ENCODE measurements at places on chromosomes 13 and 19. TPM values are rescaled to one million over a fixed set of nuclear protein-coding genes. Genes with fewer than 3 reads are reported as not detected.

- DNase-seq = no peak
Measured at GRCh38 chr13:20398459-20398858, 127.2 kb downstream of the CRYL1 start.

- no peak for DNase-seq
Measured at GRCh38 chr13:40207001-40207478, 459.4 kb downstream of the FOXO1 start.

GRCh38 chr13:25778808-25779305 lies 273.0 kb downstream of the SHISA2 start:
- no peak for DNase-seq

GRCh38 chr19:5101871-5102270 lies 133.0 kb downstream of the KDM4B start:
- DNase-seq = no peak

DNA sequence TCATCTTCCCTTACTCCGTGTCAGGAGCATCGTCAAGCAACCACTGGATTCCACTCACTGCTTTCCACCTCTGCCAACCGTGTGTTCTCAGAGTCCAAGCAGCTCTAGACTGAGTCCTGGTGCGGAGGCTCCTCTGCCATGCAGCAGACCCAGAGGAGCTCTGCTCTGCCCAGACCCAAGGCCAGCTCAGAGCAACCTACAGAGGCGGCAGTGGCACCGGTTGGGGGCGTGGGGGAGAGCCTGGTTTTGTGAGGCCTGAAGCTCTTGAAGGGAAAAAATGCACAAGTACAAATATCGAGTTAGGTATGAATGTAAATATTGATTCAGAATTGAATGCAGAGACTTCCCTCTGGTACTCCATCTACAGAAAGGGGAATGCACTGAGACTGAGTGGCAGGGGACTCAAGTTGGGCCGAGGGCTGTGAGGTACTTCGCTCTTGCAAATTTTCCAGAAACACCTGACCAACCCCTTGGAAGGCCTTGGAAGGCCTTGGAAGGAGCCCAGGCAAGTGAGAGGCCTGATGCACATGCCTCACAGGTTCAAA lies 46.7 kb downstream of the GJA3 start:
- DNase-seq = no peak

DNA sequence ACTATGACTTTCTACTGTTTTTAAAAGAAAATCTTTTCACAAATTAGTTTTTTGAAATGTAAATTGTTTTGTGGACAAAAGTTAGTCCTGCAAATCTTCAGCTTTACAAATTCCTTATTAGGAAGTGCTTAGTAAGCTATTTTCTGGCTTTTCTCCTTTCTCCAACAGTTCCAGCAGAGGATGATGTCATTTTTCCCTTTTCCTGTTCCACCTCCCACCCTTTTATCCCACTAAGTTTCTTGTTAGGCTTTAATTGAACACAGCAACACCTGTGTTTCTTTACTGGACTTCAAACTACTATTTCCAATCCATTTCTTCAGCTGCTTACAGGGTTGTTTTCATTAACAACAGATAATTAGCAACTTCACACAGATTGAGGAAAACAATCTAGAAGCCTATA lies 389.2 kb downstream of the NDFIP2 start:
- no peak for DNase-seq

DNA sequence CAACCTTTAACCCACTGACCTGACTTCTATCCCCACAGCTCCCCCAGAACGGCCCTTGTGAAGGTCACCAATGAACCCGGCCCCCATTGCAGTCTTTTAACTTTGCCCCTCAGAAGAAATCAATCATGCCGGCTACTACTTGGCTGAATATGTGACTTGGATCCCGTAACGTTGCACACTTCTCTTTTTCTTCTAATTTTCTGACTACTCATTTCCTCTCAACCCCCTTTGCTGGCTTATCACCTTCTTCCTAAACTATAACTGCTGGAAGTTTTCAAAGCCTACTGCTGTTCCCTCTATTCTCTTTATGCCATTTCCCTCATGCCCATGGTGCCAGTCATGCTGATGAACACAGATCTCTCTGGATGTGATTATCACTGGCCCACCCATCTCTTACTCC lies 367.6 kb downstream of the DNAJC15 start:
- no peak for DNase-seq

GRCh38 chr13:31965361-31966066 lies 66.1 kb upstream of the FRY start:
- DNase-seq = peak; percentile 87

DNA sequence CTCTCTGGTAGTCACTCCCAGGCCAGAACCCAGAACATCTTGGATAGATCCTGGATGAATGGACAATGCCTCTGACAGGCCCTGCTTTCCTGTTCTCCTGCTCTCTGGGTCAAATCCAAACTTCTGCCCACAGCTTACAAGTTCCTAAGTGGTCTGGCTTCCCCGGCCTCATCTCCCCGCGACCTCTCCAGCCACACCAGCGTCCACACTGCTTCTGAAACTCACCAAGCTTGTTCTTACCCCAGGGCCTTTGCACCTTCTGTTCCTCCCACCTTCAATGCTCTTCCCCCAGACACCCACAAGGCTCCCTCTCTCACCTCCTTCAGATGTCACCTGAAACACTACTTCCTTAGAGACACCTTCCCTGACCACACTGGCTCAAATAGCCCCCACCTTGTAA lies 3.5 kb downstream of the OLFM2 start:
- no peak for DNase-seq

DNA sequence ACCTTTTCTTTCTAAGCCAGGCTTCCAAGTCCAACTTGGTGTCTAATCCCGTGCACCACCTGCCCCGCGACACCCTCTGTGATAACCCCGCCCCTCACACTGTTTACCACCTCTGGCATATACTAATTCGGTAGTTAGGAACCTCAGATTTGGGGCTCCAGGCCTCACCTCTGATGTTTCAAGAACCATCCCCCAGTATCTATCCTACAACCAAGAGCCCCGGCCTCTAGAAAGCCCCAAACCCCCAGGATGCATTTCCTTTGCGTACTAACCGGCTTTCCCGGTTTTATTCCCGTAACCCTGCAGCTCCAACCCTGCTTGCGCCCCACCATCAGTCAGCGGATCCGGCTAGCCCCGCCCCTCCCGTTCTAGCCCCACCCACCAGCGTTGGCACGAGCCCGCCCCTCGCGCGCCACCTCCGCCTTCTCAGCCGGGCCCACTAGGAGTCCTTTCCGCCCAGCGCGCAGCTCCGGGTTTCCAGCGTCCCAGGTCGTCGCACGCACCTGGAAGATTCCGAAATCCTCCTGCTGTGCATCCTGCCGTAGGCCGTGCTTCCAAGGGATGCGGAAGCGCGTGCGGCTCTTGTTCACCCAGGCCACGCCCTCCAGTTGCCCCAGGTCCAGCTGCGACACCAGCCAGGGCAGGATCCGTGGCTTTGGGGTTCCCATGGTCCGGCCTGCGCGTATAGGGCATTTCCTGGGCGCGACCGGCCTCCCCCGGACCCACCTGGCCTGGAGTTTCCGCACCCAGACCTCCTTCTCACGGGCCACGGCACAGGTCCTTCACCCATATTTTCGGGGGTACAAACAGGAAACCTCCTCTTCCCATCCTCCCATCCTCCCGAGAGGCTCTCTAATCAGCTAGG lies 1.3 kb downstream of the IRF3 start:
- DNase-seq = no peak

DNA sequence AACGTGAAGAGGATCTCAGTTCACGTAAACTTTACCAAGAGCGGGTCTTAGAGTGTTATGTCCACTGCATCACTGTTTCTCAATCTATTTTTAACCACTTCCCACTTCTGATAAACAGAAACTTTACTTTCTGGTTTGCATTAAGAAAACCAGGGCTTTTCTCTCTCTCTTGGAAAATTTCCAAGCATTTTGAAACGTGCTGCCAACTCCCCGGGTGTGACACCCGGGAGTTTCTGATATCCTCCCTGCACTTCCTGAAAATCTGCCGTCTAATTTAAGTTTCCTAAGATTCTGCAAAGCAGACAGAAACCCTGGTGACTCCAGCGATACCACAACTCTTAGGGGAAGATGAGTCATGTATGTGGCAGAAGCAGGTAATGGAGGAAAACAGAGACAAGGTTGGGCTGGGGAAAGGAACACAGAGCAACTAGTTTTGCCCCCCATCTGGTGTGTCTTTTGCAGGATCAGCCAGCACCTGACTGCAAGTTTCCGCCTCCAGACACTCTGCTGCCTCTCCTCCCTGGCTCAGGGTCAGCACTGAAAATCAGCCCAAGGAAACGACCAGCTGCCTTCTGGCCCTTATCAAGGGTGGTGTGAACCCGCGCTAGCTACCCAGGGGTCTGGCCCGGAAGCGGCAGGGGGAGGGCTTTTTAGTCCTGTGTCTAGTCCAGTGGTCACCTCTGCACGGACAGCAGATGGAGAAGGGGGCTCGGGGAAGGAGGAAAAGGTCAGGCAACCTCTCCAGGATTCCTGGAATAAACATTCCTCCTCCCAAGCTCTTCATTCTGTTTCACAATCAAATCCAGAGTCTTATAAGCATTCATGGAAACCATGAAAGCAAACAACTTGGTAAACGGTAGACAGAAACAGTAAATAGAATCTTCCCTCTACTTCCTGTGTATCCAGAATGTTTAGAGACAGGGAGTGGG lies 11.3 kb upstream of the FFAR2 start:
- no peak for DNase-seq

DNA sequence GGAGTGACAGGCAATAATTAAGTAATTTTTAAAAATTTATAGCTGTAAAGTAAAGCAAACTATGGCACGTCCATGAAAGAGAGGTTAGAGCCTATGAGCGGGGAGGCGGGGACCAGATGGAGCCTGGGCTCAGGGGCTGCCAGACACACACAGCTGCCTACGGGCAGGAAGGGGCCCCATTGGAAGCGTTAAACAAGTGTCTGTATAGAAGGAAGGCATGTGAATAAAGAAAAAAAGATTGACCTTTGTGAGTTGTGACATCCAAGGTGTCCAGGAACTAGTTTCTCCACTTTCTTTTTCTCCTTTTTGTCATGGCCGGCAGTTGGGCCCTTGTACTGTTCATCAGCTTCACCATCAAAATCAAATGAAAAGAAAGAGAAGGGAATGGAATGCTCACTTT lies 56.8 kb downstream of the LRCH1 start:
- DNase-seq = no peak

DNA sequence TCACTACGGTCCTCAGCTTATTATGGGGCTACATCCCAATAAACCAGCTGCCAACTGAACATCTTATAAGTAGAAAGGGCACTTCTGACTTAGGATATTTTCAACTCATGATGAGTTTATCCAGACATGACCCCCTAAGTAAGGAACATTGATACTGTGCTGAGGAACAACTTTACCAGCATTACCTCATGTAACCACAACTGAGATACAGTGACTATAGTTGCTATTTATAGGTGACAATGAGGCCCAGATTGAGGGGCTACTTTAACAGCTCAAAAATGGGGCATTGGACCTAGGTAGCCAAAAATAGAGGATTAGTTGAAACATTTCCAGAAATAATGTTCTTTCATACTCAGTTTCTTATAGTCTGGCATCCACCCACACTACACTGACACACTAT lies 26.8 kb downstream of the SKA3 start:
- no peak for DNase-seq

- DNase-seq = no peak
Measured at GRCh38 chr13:50711996-50712395, 131.5 kb downstream of the DLEU7 start.

DNA sequence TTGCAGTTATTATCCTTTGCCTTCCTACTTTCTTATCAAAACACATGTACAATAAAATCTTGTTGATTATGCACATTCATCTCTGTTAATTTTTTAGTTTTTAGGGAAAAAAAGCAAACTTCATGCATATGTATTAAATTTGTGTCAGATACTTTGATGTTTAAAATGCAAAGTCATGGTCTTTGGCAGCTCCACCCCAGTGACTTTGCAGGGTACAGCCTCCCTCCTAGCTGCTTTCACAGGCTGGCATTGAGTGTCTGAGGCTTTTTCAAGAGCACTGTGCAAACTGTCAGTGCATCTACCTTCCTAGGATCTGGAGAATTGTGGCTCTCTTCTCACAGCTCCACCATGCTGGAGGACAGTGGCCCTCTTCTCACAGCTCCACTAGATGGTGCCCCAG lies 1988.1 kb upstream of the PCDH20 start:
- DNase-seq = no peak

- no peak for DNase-seq
Measured at GRCh38 chr13:65594298-65594781, 1635.8 kb downstream of the PCDH9 start.

DNA sequence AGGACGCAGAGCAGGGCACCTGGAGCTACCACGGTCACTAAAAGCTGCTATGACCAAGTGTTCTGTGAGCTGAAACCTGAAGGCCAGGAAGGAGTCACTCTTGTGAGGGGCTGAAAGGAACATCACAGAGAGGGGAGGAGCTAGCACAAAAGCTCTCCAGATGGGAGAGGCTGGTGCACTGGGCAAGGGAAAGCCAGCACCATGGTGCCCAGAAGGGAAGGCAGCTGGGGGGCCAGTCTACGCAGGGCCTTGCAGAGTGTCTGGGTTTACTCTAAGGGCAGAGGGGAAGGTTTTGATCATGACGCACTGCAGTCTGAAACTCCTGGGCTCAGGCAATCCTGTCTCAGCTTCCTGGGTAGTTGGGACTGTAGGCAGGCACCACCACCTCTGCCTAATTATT lies 4.1 kb upstream of the ZNF580 start:
- DNase-seq = no peak

- DNase-seq = no peak
Measured at GRCh38 chr19:1151917-1152587, 22.0 kb downstream of the SBNO2 start.

DNA sequence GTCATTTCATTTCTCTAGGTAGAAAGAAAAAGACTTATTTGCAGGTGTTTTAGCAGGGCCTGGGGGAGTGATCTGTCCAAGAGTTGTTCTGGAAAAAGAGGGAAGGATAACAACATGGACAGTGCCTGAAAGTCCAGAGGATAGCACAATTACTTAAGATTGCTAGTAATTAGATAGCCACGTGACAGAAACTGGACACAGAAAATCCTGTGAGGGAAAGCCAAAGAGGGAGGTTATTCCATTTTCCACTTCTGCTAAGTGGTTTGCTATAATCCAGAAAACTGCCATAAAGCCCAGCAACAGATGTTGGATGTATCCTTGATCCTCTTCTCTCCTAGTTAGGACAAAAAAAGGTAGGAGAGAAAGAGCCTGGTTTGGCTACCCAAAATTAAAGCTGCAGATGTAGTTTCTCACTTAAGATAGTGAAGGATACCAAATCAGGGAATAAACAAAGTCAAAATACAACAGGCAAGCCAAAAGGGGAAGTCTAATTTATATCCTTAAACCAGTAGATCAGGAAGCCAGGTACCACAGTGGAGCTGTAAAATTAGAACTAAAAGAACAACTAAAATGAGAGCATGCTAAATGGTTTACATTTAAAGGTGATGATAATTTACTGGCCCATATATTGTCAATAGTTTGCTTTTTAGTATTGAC lies 140.2 kb downstream of the VWA8 start:
- DNase-seq = no peak

FUT3 gene
- total RNA-seq = 5.4 TPM

MZT1 gene
- total RNA-seq = 22.5 TPM

LIN7B gene
- 2.2 TPM for total RNA-seq

CLDN10 gene
- 24.3 TPM for total RNA-seq

AZU1 gene
- not detected for total RNA-seq

TNFRSF19 gene
- total RNA-seq = 8.4 TPM

SMAD9 gene
- 0.80 TPM for total RNA-seq

HS6ST3 gene
- 0.29 TPM for total RNA-seq

CPAMD8 gene
- total RNA-seq = 8.2 TPM

GGACT gene
- total RNA-seq = 5.2 TPM

IGFL4 gene
- not detected for total RNA-seq

TLE6 gene
- 1.0 TPM for total RNA-seq

ZNF544 gene
- total RNA-seq = 54.5 TPM

MYH14 gene
- 19.2 TPM for total RNA-seq

MRPL57 gene
- total RNA-seq = 48.7 TPM

Measured in epithelial cell of proximal tubule (primary cell).